RWPE1 (cell line): ENCODE measurements at places on chromosomes 2 and 18.

GRCh38 chr18:58805467-58806187 is 59.0 kb upstream of the ZNF532 start:
- DNase-seq, result no peak

GRCh38 chr2:45191146-45191863 is 182.1 kb upstream of the SIX2 start:
- DNase-seq, result no peak

DNA sequence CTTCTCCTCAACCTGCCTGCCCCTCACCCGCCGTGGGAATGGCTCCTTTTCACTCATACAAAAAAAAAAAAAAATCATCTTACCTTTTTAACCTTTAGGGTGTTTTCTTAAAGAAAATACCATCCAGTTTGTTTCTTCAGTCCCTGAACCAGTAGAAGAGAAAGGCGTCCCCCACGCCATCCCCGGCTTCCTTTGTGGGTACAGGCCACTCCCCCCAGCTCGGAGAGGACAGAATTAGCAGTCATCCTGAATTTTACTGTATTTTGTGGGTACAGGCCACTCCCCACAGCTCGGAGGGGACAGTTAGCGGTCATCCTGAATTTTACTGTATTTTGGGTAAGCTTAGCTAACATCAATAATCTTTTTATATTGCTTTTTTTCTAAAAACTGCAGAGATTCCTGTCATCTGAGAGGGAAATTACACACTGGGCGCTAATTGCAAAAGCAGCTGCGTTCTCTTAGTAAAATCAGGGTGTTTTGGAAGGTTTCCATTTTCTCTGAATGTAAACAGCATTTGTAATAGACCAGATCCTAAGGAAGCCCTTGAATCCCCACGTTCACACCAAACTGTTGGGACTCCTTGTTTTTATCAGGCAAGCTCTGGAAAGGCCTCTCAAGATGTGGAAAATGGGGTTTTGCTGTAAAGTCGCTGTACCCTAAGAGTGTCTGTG is 72.5 kb downstream of the NFATC1 start:
- no peak for DNase-seq

GRCh38 chr2:197514754-197515153 is 1.1 kb upstream of the MOB4 start:
- DNase-seq, result no peak

DNA sequence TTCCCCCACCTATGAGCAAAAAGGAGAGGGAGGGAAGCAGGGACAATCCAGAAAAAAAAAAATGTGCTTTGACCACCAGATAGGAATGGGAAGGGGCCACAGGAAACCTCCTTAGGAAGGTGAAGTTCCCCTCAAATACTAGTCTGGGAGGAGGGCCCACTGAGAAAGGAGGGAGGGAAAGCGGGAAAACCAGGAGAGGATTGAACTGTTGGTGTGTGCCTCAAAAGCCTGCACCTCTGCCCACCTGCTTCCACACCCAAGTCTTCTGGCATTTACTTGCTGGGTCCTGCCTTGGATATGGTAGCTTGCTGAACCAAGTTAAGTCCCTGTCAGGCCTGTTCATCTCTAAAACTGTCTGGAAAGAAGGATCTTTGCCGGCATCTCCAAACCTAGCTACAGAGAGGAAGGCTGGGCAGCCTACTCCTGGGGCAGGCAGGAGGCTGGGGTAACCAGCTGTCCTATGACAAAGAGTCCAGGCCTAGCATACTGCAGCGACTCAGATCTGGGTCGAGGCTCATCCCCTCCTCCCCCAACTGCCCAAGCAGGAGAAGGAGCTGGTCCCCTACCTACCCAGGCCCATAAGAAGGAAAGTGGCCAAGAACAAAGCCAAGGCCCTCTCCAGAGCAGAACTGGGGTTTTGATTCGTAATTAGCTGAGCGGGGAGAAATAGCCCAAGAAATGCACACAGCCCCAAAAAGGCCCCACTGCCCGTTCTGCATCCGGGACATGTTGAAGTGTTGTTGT is 3.0 kb downstream of the EN1 start:
- DNase-seq, result no peak

DNA sequence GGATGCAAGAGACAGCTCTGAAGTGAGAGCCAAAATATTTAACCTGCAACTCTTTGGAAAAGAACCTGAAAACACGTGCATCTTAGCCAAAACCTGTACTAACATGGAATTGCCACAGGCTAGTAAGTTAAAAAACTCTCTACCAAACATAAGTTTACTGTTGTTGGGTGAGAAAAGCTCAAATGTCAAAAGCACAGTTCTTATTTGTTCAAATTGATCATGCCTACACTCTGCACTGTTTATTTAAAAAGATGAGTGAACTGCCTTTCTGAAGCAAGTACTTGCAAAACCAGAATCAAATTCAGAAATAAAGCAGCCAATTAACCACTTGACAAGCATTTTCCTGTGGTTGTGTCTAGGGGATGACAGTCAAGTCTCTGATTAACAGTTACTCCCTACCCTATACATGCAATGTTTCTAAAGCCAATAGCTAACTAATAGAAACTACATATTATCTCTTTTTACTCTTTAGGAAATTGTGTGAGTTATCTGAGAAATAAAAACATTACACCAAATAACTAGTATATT is 5.6 kb downstream of the IKZF2 start:
- no peak for DNase-seq
